Mesothelial cell of epicardium (in vitro differentiated cells): ENCODE measurements at places on chromosomes 3 and 15.

DNA sequence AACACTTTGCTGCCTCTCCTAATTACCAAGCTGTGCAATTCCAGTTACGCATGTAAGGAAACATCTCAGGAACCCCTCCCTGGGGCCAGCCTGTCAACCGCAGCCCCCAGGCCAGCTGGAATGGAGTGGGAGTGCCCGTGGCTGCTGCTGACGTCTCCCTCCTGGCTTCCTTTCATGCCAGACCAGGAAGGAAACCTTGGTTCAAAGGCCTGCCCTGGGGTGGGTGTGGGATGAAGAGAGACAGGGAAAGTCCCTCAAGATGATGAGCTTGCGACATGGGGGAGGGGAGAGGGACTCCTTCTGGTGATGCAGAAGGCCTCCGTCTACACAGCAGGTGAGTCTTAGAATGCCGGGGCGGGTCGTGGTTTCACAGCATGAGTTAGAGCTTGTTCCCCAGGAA is 11.4 kb upstream of the CYP11A1 start:
- DNase-seq, result peak; percentile 68

DNA sequence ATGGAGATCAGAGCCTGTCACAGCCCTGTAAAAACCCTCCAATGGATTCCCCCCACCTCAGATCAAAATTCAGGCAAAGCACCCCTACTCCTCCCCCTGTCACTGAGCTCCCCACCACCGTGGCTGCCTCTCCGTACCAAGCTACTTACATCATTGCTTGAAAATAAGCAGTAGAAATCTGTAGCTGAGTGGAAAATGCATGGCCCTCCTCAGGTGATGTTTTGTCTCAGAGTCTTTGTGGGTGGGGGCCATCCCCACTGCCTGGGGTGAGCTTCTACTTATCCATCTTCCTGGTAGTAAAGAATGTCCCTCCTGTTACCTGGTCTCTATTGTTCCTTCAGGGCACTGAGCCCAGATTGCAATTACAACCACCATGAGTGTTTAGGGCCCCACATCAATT is 34.5 kb downstream of the SLCO2A1 start:
- no peak for DNase-seq

DNA sequence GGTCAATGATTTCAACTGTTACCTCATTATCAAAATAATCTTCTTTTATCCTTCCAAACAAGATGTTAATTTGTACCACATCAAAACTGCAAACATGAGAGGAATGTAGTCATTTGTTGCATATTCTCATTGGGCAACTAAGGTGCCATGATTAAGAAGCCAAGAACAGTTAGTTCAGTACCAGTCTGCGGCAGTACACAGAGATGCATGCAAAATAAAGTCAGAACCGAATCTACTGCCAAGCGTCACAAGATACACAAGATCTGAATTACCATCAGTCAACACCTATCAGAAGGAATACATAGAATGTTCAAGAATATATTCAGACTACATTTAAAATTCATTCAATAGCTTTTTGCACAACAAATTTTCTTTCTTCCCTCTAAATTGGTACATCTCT is 127.6 kb upstream of the SPATA12 start:
- DNase-seq, result no peak

- no peak for DNase-seq
Measured at GRCh38 chr15:58923696-58924300, 9.7 kb downstream of the SLTM start.

DNA sequence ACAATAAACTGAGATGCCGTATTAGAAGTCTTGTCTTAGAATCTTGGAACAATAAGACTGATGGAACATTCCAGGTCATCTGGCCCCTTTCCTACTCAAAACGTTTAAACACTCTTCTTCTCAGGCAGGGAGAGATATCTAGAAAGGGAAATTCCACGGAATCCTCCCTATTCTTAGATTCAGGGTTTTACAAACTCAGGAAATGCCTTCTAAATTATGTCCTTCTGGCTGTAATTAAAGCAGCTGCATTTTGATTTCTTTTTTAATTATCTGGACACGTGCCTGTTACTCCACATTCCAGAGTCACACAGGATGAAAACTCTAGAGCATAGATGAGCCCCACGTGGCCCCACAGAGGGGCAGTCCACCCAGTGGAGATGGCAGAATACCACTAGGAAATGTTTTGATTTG is 41.5 kb upstream of the MTMR10 start:
- no peak for DNase-seq

DNA sequence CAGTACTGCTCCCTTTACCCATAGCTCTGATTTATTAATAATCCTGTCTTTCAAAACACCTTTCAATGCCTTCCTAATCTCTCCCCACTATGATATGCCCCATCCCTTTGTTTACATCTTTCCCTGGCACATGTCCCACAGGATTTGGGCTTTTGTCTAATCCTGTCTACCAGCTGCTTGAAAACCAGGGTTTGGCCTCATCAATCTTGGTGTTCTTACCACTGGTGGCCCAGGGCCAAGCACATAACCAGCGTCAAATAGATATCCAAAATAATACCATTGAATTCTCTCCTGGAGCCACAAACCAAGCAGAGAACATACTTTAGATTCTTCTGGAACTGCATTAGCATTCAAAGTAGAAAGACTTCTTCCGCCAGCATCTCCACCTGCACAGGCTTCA is 104.8 kb upstream of the PPP2R3A start:
- no peak for DNase-seq

GRCh38 chr3:43214616-43215015 is 71.7 kb upstream of the SNRK start:
- DNase-seq, result no peak

GRCh38 chr3:122123850-122124249 is 59.6 kb upstream of the CASR start:
- DNase-seq, result no peak

DNA sequence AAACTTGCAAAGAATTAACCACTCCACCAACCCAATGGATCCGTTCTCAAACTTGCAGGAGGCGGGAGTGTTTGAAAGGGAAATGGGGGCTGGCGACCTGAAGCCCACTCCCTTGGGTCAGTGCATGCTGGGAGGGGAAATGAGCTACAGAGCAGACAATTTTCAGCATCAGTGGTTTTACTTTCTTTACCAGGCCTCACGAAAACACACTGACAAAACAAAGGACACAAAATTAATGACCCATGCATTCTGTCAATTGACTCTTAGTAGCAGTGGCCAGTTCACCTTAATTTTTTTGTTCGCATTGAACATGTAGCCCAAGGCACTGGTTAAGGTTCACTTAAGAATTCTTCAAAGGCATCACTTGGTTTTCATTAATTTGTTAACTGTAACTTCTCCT is 413.5 kb downstream of the MECOM start:
- DNase-seq, result no peak

- DNase-seq, result no peak
Measured at GRCh38 chr3:154690413-154690812, 260.4 kb upstream of the GPR149 start.

DNA sequence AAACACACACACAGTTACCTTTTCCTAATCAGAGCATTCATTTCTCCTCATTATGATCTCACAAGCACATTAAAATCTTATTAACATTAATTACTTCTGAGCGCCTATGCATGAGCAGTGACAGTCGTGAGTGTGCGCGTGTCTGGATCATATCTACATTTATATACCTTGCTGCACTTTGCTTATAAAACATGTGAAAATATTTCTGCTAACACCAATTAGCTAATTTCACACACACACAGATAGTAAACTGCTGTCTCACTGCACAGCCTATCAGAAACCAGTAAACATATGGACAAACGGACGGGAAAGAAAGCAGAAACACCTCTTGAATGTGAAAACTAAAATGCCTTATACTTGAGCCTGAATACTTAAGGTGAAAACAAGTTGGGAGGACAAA is 64.8 kb downstream of the ZBTB20 start:
- DNase-seq, result no peak

DNA sequence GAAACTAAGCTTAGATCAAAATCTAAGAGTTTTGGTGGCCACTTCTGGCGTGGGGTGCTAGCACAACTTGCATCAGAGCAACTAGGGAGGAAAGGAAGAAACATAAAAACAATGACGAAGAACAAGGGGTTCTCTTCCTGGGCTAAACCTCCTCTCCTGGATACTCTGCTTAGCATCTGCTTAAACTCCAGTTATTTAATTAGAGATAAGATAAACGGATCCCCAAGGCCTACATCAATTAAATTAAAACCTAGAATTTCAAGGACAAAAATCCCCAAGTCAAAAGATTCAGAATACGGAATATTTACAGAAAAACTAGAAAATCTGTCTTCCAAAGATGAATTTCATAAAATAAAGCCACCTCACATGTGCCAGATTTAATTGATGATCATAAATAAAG is 281.9 kb downstream of the SHOX2 start:
- DNase-seq, result no peak

DNA sequence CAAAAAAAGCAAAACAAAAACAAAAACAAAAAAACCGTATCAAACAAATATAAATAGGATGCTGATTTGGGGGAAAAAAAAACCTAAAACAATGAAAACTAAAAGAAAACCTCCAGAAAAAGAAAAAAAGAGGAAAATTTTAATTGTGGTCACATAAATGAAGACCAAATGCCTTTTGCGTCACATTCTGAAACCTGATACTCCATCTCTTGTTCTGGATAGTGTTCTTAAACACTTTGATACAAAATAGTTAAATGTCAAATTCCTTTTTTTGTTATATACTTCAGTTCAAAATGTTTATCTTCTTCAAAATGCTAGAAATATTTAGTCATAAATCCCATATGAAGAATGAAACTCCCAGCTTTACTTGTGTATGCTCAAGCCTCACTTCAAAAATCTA is 31.0 kb downstream of the COPS2 start:
- no peak for DNase-seq

DNA sequence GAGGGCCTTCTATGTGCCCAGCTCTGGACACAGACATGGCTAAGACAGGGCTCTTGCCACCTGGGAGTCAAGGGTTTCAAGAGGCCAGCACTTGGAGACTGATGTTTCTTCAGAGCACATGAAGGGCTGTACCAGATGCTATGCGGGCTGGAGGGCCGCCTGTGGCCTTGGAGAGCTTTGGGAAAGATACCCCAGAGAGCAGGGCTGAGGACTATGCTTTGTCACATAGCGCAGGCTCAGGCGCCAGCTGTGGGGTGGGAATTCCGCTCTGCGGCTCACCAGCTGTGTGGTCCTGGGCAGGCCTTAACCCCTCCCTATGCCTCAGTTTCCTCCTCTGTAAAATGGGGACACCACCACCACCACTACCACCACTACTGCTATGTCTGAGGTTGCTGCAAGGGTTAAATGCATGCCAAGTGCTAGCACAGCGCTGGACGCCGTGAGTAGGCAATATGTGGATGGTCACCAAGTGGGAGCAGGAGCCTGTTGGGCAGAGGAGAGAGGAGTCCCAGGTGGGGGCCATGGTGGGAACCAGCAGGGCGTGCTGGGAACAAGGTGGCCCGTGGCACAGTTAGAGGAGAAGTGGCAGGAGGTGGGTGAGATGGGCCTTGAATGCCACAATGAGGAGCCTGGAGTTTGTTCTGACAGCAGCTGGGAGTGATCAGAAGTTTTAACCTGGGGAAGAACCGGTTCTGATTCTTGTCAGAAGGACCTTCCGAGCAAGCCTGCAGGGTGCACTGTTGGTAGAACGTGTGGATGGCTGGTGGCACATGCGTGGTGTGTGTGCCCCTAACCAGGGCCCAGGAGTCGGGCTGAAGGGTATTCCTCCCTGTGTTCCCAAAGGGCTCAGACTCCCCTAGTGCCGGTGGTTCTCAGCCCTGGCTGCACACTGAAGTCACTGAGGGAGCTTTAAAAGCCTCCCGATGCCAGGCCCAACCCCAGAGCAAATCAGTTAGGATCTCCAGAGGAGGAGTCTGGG is 41.7 kb downstream of the FEM1B start:
- no peak for DNase-seq

DNA sequence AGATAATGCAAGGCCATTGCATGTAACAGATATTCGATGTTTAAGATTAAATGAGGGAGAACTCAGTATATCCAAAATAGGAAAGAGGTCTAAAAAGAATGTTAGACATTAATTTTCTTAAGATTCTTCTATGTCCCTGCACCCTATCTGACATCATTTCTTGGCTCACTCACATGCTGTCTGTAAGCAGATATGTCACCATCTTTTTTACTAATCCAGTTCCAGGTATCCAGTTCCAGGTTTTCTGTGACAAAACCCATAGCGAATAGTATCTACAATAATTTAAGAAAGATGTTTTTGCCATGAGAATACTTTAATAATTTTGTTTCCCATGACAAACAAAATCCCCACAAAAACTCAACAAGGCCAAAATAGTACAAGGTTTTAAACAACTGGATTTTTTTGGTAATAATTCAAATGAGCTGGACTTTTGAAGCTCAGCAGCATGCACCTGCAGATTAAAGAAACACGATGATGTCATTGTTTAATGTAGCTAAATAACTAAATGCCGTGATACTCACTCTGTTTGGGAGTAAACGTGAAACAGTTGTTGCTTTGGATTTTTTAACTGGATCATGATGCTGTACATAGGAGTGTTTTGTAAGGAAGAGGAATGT is 867.6 kb downstream of the EPHA3 start:
- no peak for DNase-seq

DNA sequence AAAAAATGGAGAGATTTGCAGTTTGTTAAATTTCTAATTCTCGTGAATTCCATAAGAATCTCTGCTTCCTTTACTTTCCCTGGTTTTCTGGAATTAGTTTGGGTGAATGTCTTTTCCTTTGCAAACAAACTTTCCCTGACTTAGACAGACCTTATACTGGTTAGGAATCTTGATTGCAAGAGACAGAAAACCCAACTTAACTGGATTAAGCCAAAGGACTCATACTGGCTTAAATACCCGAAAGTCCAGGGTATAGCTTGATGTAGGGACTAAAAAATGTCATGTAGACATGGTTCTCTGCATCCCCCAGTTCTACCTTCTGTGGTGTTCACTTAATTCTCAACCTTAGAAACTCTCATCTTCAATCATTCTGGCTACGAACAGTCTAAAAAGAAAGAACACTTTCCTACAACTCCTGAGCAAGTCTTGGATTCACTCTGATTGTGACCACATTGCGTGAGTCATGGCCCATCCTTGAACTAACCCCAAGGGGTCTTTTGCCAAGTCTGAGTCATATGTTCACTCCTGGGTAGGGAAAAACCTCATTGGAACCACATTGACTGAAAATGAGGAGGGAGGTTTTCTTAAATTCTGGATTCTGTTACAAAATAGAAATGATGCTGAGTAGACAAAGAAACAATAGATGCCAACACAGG is 136.0 kb upstream of the DAZL start:
- no peak for DNase-seq

GRCh38 chr15:69921626-69922619 is 175.8 kb downstream of the TLE3 start:
- DNase-seq, result no peak

GRCh38 chr3:127544803-127545201 is 45.7 kb downstream of the TPRA1 start:
- DNase-seq, result no peak
